ENCODE measurements at places on chromosomes 3 and 15.
A peak's percentile ranks its signal among the peaks of the same experiment; 100 is the strongest.

DNA sequence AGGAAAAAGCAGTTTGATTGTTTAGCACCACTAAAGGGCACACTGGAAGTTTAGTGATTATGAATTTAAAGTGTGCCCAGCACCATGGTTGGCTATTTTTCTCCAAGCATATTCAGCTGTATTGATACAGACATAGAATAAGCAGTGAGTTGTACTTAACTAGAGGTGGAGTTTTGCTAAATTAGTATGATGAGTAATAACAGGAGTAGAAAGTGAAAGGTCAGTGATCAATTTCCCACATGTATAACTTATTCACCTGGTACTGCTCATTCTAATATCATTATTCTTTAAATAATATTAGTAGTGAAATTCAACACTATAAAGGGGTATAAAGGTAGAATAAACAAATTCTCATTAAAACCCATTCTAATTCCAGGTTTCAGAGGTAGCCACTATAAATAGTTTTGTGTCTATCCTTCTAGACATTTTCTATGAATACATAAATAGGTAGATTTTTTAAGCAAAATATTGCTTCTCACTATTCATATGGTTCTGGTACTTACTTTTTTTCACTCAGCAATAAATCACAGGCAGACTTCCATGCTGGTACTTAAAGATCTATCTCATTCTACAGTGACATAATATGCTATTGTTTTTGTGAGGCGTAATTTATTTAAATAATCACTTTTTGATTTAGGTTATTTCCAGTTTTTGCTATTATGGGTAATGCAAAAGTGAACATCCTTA is 732.9 kb downstream of the VGLL3 start:
- DNase-seq: no peak

DNA sequence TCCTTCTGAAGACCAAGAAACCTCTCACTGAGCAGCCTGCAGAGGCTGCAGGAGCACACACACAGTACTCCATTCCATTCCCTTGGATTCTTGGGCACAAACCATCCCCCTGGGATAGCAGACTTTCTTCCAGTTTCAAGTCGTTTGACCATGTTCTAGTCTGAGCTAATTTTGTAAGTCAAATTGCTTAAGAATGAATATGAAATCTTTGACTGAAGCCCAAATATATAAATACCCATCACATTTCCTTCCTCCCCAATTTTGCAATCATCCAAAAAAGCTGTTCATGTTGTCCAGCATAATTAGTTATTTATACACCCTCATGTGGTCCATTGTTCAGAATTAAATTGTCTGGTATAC is 231.2 kb upstream of the TPRG1 start:
- DNase-seq: no peak

DNA sequence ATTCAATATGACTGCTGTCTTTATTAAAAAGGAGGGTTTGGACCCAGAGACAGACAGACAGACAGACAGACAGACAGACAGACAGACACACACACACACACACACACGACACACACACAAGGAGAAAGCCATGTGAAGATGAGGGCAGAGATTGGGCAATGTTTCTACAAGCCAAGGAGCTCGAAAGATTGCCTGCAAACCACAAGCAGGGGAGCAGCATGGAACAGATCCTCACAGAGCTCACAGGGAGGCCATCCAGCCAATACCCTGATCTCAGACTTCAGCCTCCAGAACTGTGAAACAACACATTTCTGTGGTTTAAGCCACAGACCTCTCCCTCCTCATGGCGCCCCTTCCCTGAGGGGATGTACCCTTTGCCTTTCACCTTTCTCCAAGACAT is 35.8 kb upstream of the ABHD2 start:
- DNase-seq: peak; percentile 83

DNA sequence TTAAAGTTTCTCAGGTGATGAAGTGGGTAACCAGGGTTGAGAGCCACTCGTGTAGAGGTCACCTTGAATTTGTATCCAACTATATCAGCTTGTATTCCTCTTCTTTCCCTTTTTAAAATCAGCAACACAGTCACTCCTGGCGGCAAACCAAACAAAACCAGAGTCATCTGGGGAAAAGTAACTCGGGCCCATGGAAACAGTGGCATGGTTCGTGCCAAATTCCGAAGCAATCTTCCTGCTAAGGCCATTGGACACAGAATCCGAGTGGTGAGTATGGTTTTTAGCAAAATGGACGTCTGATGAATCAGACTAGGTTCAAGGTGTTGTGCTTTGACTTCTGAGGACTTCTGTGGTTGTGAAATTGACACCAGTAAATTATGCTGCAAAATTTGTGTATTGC is 3.9 kb downstream of the RPL35A start:
- no peak for DNase-seq

DNA sequence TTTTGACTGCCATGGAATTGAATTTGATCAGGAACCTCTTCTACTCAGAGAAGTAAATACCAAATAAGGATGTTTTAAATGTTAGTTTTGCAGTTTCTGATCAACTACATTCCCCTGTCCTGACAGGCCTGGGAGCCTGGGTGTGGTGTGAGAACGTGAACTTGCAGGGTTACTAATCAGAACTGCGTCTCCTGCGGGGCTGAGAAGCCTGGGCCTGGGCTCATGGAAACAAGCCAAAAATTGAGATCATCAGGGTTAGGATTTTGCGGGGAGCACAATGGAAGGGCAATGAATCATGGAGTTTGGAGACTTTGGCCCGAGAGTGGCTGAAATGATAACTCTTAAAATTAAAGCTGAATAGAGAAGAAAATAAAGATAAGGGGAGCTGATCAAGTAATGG is 47.8 kb upstream of the C3orf70 start:
- DNase-seq: peak; percentile 82

DNA sequence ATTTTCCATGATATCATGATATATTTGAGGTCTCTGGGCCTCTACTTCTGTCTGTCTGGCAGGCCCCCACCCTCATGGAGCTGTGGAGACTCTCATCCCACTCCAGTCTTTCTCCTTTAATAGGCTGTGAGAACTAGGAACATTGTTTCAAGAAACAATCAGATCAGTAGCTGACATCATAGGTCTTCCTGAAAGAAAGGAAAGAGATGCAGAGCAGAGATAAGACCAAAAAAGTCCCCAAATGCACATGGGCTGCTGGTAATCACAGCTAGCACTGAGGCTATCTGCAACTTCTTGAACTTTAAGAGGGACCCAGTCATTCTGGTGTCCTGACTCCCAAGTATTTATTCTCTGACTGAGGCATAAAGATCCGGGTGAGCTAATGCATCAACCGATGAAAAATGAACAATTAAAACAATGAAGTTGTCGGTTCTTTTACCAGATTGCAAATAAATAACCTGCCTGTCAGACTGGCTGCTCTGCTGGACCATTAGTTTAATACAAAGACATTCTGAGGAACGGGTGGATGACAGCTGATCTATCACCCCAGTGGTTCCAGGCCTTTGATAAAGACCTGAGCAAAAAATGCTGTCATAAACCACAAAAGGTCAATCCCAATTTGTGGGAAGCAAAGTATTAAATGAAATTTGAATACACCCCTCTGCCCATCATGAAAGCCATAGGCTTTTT is 780.8 kb upstream of the GOLIM4 start:
- DNase-seq: no peak

- DNase-seq: no peak
Observed at GRCh38 chr15:63292241-63292640, 14.8 kb downstream of the APH1B start.

GRCh38 chr3:38588371-38588971 is 61.0 kb downstream of the SCN5A start:
- DNase-seq: no peak

DNA sequence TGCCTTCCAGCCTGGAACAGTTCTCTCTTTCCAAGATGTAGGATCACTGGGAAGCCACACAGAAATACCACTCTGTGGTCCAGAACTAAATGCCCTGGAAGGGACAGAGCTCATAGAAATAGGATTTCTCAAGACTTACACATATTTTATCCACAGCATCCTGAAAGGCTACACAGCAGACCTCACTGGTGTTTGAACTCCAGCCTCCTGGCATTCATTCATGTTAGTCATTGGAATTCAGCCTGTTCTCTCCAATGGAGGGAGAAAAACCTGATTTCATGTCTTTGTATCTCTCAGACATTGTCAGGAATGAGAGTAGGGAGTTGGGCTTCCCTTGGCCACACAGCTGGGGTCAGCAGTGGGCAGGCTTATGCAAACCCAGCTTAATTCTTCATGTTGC is 121.1 kb upstream of the PPP2R3A start:
- peak; percentile 5 for DNase-seq

GRCh38 chr3:179603831-179604230 is 607 bp downstream of the MRPL47 start:
- no peak for DNase-seq

DNA sequence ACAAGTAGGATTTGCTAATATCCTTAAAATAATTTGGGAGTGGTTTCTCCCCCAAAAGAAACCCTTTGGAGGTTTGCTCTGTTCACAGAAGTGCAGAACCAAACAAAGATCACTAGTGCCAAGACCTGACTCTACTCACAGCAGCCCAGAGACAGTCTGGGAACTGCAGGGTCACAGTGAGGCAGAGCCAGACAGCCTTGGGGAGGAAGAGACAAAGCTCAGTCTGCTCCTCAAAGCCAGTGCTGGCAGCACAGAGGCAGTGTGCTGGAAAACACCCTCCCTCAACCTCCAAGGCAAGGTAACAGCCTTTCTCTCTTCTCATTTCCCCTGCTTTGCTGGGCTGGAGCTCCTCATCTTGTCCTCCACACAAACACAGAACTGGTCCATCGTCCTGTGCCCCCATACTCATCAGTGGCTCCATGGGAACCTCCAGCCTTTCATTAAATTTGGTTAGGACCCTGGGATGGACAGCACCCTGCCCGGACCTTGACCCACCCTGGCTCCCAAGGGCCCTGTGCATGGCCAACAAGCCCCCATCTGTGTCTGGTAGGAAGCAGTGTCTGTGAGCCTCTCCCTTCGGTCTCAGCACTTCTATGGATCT is 12.6 kb downstream of the RAB6B start:
- no peak for DNase-seq

DNA sequence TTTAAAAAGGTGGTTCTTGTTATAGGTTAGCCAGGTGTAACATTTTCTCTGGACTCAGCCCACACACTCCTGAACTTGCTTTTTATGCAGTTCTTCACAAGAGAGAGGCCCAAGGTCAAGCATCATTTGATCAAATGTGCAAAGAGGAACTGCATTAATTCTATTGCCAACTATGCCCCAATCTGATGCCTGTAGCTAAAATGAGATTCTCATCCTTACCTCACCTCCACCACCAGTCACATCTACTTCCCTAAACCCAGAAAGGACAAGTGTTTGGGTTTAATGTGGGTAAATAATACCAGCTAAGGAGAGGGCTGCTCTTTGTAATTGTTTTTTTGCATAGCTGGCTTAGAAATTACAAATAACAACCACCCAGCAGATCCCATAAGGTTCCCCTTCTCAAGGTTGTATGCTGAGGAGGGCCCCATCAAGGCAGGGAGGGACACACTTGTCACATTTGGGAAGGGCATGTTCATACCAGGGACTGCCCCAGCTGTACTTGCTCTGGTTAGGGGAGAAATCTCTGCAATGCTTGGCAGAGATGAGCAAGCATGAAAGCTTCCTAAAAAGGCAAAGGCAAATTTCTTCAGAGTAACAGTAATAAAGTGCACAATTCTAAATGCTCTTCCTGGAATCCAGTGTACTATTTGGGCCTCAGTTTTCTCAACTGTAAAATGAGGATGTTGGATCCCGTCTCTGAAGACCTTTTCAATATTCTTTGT is 76.2 kb downstream of the TGFBR2 start:
- no peak for DNase-seq

GRCh38 chr15:75799190-75799589 is 44.1 kb upstream of the UBE2Q2 start:
- DNase-seq: no peak

DNA sequence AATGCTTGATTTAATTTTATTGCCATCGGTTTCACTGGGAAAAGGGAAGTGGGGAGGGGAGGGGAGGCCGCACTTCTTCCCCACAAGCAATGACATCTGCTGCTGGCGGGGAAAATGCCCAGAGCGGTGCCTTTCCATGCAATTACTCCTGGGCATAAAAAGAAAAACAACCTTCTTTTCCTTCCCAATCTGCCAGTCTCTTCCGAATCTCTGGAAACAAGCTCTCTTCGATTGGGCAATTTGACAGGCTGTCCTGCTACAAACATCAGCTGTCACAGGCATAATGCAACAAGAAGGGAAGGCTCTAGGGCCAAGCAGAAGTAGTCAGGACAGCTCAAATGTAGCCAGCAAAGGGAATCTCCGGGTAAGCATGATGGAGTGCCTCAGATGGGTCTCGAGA is 93.4 kb upstream of the STRIT1 start:
- no peak for DNase-seq

GRCh38 chr15:52208306-52208946 is 17.2 kb upstream of the GNB5 start:
- DNase-seq: peak; percentile 81

DNA sequence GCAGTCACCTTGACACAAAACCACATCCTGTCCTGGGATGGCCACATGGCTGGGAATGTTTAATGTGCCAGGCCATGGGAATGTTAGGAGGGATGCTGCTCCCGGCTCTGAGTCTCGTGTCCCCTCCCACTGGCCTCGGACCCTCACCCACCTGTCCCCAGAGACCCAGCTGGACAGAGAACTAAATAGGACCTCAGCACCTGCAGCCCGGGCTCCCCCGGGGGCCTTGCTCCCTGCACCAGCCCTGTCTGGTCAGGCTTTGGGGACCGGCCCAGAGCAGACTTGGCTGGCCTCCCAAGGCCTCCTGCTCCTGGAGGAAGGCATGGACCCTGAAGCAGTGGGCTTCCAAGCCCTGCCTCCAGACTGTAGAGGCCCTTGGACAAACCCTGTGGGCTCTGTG is 100.0 kb upstream of the IQSEC1 start:
- DNase-seq: no peak

GRCh38 chr3:94423578-94423977 is 360.7 kb downstream of the NSUN3 start:
- peak; percentile 46 for DNase-seq

DNA sequence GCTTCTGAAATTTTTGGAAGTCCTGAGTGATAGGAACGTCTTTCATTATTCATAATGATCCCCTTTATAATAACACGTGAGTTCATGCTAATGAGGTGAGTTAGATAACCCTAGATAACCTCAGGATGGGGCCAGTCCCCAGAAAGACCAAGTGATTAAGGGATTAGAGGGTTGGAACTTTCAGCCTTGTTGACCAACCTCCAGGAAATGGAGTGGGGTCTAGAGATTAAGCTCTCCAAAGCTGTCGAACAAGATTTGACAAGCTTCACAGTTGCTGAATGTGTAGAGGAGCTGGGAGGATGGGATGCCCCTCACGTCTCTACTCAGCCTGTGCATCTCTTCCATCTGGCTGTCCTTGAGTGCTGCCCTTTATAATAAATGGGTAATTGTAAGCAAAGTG is 107.1 kb downstream of the ZMAT3 start:
- DNase-seq: no peak

DNA sequence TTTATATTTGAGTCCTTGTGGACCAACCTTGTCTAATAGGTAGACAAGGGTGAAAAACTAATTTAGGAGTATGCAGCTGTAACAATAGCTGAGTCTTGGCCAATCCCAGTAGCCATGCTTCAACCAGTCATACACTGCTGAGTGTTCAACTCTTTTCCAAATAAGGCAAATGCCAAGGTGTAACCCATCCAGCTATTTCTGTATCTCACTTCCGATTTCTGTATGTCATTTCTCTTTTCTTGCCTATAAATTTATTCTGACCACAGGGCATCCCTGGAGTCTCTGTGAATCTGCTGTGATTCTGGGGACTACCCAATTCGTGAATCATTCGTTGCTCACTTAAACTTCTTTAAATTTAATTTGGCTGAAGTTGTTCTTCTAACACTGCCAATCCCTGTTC is 93.2 kb downstream of the MAGI1 start:
- peak; percentile 68 for DNase-seq

Data from HFFc6 (cell line).